NCI-H748 treated with DMSO at 0.1 percent for 48 hours (cell line): ENCODE measurements at places on chromosomes 7 and 10.

GRCh38 chr7:36506820-36507219, 117.2 kb downstream of the ANLN start:
- DNase-seq = no peak

DNA sequence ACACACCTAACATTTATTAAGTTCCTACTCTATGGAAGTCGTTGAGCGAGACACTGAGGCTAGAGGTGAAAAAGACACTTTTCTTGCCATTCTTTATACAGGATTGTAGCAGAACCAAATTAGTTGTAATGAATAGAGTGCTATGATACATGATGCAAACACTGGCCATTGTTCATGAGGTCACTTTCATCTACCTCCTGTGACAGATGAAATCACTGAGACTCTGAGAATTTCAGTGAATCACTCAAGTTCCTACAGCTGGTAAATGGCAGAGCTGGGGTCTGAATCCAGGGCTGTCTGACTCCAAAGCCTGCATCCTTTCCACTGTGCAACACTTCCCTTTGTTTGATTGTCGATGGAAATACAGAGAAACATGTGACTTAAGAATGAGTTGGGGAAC, 657.6 kb downstream of the LRMDA start:
- no peak for DNase-seq

- no peak for DNase-seq
Measured at GRCh38 chr7:140714331-140715040, 18.0 kb downstream of the NDUFB2 start.

- no peak for DNase-seq
Measured at GRCh38 chr10:63759335-63759734, 238.1 kb downstream of the REEP3 start.

- DNase-seq = peak; percentile 62
Measured at GRCh38 chr7:106568680-106569499, 92.1 kb downstream of the CCDC71L start.

- no peak for DNase-seq
Measured at GRCh38 chr7:95529701-95530100, 44.0 kb downstream of the ASB4 start.
